ENCODE measurements at places on chromosomes 1 and 21.

DNA sequence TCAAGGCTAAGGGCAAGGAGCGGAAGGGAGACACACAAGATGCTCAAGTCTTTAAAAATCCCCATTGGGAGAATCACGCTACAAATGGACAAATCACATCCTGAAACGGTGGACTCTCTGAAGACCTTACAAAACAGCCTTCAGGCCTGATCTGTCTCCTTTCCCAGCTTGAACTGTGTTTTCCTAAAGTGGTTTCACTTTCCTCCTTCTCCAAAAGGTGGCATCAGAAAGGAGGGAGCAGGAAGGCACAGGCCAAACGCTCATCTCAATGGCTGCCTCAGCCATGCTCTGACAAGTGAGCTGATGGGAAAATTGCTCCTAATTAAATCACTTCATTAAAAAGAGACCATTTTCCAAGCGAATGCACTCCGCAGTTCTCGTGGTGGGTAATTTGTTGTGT, 47.7 kb downstream of the UTP25 start:
- DNase-seq, result peak; percentile 20

DNA sequence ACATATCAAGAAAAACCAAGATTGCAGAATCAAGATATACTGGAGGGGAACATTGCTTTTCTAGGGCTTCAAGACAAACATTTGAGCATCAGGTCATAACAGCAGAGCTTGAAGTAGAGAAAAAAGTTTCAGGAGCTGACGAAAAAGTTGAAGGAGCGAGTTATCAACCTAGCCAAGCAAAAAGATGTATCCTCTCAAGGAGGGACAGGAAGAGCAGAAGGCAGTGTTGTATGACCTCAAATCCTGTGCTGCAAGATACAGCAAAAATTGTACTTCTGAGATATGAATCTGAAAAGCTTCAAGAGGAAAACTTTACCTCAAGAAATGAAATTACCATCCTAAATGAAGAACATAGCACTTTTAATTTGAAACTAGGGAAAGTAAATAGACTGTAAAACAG, 153.1 kb downstream of the AK5 start:
- DNase-seq, result no peak

GRCh38 chr1:162016631-162017030, 7.0 kb downstream of the OLFML2B start:
- no peak for DNase-seq

GRCh38 chr1:29256979-29257804, 20.9 kb downstream of the PTPRU start:
- no peak for DNase-seq

- DNase-seq, result no peak
These were observed 2.7 kb downstream of the SLAMF7 start for GRCh38 chr1:160741612-160742348.

DNA sequence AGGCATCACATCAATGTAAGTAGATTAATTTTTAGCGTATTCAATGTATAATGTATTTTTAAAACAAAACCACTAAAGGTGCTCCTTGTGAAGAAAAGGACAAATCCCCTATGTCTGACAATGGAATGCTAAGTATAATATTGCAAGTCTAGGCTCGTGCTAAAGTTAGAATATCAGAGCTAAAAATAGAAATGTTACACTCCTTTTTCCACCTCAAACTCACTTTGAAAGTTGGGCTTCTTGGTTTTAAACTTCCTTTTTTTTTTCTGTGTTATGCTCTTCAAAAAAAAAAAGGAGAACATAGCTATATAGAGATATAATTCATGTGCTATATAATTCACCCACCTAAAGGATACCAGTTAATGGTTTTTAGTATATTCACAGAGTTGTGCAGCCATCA, 3.6 kb upstream of the SERBP1 start:
- DNase-seq, result no peak

GRCh38 chr1:116737020-116737854, 17.0 kb upstream of the CD2 start:
- DNase-seq, result peak; percentile 66

DNA sequence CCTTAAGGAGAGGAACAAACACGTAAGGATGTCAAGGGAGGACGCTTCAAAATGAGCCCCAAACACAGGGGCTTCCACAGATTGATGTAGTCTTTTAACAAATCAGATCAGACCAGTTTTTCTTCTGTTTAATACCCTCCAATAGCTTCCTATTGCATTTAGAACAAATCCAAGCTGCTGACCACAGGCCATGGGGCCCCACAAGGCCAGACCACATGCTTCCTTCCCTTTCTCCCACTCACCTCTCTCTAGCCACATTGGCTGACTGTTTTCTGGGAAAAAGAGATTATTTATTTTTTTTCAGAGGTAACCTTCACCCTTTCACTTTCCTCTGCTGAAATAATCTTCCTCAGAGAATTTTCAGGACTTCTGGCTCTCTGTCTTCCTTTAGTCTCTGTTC, 380.6 kb downstream of the SIPA1L2 start:
- DNase-seq, result no peak

- DNase-seq, result no peak
These were observed at the start of gene DCDC2B for GRCh38 chr1:32208891-32209328. Gene DCDC2B, plus strand, starts transcription at chr1:32209089. Its CDS starts 5 bp downstream, at chr1:32209094.

DNA sequence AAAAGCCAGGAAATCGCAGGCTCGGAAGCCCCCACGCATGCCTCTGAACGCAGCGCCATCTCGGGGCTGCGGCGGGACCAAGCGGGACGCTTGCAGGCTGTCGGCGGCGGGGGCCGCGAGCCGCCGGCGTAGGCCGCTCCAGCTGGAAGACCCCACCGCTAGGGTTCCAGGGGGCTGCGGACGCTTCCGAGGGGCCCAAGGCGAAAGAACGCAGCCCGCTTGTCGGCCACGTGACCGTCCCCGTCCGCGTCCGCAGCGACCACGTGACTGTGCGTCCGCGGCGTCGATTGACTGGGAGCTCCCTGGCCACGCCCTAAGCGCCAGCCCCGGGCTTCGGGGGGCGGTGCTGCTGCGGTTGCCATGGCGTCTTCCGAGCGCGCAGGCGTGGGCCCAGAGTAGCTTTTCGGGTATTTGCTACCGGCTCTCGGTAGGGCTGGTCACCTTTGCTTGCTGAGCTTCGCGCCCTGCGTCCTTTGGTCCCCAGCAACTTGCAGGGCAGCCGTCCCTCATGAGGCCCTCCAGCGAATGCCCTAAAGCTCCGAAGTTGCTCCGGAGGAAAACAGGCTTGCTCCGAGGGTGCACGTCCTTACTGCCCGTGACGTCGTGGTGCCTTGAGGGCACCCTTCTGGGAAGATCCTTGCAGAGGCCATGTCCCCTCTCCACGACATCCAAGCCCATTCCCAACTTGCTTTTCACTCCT, 197.2 kb downstream of the DYRK1A start:
- DNase-seq, result peak; percentile 87

DNA sequence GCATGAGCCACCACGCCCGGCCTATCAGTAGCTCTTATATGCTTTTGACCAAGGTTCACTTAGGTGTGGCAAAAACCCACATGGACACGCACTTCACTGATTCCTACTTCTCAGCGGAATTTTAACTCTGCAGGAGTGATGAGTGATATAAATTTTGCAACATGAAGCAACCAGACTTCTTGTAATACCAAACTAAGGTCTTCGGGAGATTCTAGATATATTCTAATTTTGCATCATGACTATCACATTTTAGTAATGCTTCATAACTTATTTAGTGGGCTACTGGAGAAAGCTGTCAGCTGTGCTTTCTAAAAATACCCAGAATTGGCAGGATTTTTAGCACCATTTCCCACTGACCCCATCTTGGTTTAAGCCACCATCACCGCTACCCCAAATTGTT, 27.8 kb downstream of the RHCE start:
- DNase-seq, result no peak
